Left lobe of liver (tissue), 2 donors: ENCODE measurements at places on chromosomes 4 and X.

DNA sequence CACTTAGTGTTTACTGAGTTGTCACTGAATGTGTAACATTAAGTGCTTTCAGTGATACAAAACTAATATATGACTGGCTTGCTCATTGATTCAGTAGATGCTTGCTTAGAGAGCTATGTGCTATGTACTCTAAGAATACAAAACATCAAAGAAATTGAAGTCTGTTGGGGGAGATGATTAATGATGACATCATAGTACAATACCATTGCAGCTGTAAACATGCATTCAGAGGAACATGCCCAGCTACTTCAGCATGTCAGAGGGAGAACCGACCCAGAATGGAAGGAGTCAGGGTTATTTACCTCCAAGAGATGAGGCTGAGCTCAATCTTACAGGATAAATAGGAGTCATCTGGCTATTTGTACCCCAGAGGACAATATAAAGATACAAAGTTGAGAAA lies 290.8 kb downstream of the TENM3 start:
- no peak for DNase-seq

GRCh38 chrX:55056820-55057674 lies 17.8 kb upstream of the PAGE2B start:
- no peak for DNase-seq

GRCh38 chr4:173532725-173533511 lies 2.9 kb upstream of the HAND2 start:
- no peak for DNase-seq

DNA sequence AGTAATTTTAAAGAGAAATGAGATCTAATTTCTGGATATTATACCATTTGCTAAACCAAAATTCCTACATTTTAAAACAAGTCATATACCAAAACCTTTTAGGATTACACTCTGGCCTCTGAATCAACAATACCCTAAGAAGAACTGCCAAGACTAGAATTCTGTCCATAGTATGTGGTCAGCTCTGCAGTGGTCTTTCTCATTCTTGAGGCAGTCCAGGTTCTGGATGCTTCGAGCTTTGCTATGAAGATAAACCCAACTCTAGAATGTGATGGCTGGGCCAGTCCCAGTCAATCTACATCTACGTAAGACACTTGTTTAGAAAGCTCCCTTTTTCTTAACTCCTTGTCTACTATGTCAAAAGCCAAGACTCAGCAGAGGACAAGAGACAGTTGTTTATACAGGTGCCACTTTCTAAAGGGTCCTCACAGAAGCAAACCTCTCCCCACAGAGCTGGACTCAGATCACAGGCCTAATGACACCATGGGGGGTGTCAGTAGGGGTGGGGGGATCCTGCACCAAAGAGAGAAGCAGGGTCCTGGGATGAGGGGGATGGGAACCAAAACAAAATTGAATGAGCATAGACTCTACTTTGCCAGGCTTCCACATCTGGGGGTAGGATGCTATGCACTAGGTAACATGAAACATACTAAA lies 63.2 kb downstream of the SH3RF1 start:
- no peak for DNase-seq

- DNase-seq, result no peak
Measured at GRCh38 chr4:340011-340410, 2.4 kb downstream of the ZNF141 start.

- no peak for DNase-seq
Measured at GRCh38 chr4:109390115-109390768, 43.4 kb upstream of the SEC24B start.

GRCh38 chr4:56414135-56414670 lies 21.2 kb downstream of the PPAT start:
- DNase-seq, result no peak

DNA sequence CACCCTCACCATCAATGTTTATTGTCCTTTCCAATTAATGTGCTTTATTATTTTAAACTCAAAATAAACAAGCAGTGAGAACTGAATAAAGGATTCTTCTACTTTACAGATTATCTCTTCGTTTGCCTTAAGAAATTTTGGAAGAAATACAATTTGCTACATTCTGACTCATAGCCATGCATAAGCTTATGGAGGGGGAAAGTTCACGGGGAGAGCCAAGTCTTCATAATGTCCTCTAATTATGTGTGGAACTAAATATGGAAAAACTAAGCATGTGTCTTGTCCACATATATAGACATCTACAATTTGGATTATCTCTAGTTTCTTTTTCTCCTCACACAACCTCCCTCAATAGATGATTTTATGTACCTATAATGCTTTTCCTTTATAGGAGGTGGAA lies 17.5 kb downstream of the CXCL13 start:
- no peak for DNase-seq

- no peak for DNase-seq
Measured at GRCh38 chr4:7867191-7867590, 72.5 kb downstream of the AFAP1 start.

- DNase-seq, result no peak
Measured at GRCh38 chr4:162341533-162341932, 177.7 kb upstream of the FSTL5 start.

- DNase-seq, result no peak
Measured at GRCh38 chr4:124874172-124874450, 161.6 kb upstream of the ANKRD50 start.

GRCh38 chr4:1409491-1410425 lies 3.5 kb upstream of the NKX1-1 start:
- DNase-seq, result no peak

- DNase-seq, result no peak
Measured at GRCh38 chrX:110373310-110373709, 14.7 kb downstream of the RTL9 start.

GRCh38 chrX:112609631-112610030 lies 70.1 kb downstream of the LHFPL1 start:
- no peak for DNase-seq

DNA sequence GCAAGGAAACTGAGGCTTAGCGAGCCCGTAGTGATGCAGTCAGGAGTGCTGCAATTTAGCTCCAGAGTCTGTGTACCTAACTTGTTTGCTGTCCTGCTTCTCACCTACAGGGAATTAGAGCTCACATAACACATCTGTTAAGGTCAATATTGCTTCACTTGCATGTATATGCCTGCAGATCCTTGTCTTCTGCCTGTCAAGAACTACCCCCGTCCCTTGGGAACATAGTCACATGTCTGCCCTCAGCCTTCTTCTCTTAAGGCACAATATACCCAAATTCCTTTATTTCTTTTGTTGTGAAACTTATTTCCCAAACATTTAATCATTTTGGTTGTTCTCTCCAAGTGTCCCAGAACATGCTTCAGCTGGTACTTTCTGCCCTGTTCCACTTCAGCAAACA lies 103.3 kb upstream of the LEF1 start:
- no peak for DNase-seq

GRCh38 chrX:38516196-38516774 lies 45.1 kb upstream of the TSPAN7 start:
- DNase-seq, result no peak

- no peak for DNase-seq
Measured at GRCh38 chrX:76184891-76185290, 12.0 kb downstream of the PBDC1 start.

DNA sequence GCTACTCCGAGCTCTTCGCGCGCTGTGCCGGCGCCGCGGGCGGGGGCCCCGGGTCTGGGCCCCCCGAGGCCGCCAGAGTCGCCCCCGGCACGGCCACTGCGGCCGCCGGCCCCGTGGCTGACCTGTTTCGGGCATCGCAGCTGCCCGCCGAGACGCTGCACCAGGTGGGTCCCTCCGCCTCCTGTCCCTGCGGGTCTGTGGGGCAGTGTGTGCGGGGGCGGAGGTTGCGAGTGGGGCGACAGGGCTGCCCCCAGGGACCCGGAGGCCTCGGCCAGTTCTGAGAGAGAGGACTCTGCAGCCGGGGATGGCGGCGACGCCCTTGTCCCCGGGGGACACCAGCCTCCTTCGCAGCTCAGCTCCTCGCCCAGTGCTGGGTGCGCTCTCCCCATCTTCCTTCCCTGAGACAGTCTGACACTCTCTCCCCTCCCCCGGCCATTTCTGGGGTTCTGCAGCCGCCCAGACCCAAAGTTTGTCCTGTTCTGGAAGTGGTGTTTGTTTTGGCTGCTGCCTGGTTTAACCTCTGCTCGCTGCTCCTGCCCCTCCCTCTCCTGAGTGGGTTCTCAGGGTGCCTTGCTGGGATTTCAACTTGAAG lies 609 bp downstream of the REPS2 start:
- DNase-seq, result peak; percentile 70

GRCh38 chr4:4182835-4183568 lies 43.7 kb downstream of the OTOP1 start:
- no peak for DNase-seq

DNA sequence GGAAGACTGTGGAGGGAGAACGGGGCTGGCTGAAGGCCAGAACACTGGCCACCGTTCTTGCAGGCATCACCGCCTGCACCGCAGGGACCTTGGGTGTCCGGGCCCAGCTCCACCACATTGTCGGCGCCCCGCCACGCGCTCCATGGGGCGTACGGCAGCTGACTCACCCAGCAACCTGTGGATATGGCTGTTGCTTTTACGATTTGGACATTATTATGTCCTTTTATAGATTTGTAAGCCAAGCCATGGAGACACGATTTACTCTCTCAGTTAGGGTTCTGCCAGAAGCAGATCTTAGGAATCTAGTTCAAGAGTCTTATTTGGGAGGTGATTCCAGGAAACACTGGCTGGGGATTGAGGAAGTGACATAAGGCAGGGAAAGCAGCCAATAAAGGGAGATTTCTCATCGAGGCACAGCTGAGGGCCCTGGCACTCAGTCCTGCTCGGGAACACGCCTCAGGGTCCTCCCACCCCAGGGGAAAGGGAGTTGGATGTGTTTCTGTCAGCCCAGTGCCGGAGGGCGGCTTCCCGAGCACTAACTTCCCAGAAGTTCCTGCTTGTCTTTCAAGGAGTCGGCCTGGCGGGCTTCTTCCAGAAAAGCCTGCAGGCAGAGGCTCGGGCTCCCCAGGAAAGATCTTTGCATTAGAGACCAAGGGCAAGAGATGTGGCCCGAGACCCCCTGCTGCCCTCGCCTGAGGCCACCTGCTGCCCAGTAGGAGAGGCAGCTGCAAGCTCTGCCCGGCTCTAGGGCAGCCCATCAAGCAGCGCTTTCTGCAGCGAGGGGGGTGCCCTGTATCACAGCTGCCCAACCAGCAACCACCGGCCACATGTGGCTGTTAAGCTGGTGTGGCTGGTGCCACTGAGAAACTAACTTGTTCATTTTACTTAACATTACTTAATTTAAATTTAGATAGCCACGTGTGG lies 52.9 kb downstream of the CRMP1 start:
- no peak for DNase-seq

GRCh38 chr4:85808864-85809263 lies 333.9 kb downstream of the ARHGAP24 start:
- no peak for DNase-seq

GRCh38 chrX:153881281-153881680 lies 4.7 kb downstream of the L1CAM start:
- no peak for DNase-seq

DNA sequence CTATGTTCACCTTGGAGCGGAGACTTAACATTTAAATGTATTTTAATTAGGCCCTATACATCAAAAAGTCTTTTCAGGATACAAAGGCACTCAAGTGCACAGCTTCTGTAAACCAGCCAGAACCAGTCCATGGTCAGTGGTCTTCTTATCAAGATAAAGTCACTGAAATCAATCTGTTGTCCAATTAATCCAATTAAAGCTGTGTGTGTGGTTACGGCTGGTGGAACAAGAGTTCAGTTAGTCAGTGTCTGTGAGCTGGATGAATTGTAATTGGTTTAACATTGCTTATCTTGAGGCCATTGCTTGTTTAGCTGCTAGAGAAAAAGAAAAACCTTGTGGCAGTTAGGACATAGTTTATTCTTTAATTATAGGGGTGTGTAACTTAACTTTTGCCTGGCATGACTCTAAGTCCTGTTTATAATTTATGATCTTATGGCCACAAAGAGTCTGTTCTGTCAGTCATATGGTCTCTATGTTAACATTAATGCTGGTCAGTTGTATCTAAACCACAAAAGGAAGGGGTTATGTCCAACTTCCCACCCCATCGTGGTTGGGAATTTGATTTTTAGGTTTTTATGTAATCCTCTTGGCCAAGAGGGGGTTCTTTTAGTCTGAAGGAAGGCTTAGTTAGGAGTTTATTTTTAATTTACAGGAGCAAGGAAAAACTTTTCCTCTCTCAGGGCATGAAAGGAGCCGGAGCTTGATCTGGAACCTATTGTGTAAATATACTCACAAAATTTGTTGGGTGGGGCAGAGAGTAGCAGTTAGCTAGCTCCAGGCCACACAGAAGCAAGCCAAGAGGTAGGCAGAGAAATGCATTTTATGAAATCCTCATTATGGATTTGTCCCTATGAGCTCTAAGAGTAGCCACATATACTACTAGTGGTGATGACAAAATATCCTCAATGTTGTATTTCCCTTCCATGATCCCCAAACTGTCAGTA lies 665.7 kb upstream of the ACTRT1 start:
- DNase-seq, result no peak

GRCh38 chr4:35166466-35166865 lies 1077.8 kb downstream of the ARAP2 start:
- no peak for DNase-seq

- no peak for DNase-seq
Measured at GRCh38 chr4:98314791-98315565, 53.8 kb downstream of the RAP1GDS1 start.

DNA sequence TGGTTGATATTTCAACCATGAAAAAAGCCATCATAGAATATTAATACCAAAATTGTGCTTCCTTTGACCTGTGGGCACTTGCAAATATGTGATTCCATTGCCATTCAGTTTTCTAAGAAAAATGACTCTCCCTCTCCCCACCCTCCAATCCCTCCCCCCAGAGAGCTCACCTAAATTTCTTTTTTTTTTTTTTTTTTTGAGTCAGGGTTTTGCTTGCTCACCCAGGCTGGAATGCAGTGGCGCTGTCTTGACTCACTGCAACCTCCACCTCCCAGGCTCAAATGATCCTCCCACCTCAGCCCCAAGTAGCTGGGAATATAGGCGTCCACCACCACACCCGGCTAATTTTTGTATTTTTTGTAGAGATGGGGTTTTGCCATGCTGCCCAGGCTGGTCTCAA lies 47.0 kb downstream of the SNX25 start:
- DNase-seq, result no peak

GRCh38 chr4:185640811-185641675 lies 105.7 kb upstream of the PDLIM3 start:
- DNase-seq, result no peak

GRCh38 chr4:188987011-188987410 lies 847.8 kb downstream of the TRIML1 start:
- no peak for DNase-seq

GRCh38 chr4:176478076-176478475 lies 158.3 kb downstream of the SPCS3 start:
- no peak for DNase-seq

GRCh38 chrX:25383196-25383595 lies 367.4 kb upstream of the ARX start:
- no peak for DNase-seq

GRCh38 chrX:119688911-119689321 lies 4.1 kb downstream of the SEPTIN6 start:
- no peak for DNase-seq
